ENCODE measurements at places on chromosomes 7 and 10.

- DNase-seq = no peak
Observed at GRCh38 chr7:153023194-153023592, 263.6 kb downstream of the ACTR3B start.

GRCh38 chr7:30708983-30709382, 26.7 kb upstream of the CRHR2 start:
- DNase-seq = no peak

- DNase-seq = peak; percentile 62
Observed at GRCh38 chr7:42071372-42072261, 165.4 kb downstream of the GLI3 start.

GRCh38 chr7:92973974-92974373, 137.6 kb upstream of the CDK6 start:
- no peak for DNase-seq

DNA sequence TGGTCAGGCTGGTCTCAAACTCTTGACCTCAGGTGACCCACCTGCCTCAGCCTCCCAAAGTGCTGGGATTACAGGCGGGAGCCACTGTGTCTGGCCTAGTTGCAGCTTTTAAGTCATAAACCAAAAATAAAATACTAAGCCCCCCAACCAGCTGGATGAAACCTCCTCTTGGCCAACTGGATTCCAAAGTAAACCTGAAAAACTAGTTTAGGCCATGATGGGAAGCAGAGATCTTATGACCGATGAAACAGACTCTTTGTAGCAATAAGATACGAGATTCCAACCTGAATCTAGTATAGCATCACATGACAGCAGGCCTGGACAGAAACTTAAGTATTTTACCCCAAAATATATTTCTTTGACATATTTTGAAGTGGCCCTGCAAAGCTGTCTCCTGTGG, 9.1 kb upstream of the MCM10 start:
- no peak for DNase-seq

GRCh38 chr10:106542461-106542860, 622.0 kb downstream of the SORCS1 start:
- DNase-seq = no peak

DNA sequence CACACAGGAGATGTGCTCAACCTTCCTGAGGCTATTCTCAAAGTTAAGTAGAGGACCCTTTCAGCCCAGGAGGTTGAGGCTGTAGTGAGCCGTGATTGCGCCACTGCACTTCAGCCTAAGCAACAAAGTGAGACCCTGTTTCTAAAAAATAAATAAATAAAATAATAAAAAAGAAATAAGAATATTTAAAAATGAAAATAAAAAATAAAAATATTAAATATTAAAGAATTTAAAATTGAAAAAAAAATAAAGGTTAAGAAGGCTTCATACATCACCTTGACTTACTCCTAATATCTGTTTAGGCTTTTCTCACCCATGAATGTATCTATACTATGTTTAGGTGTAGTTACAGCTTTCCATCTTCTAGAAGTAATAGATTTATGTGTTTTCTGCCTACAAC, 187.5 kb upstream of the AGK start:
- DNase-seq = no peak

DNA sequence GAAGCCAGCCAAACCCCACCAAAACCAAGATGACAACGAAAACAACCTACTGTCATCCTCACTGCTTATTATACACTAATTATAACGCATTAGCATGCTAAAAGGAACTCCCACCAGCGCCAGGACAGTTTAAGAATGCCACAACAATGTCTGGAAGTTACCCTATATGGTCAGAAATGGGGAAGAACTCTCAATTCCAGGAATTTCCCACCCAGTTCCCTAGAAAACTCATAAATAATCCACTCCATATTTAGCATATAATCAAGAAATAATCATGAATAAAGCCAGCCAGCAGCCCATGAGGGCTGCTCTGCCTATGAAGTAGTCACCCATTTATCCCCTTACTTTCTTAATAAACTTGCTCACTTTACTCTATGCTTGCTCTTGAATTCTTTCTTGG, 20.8 kb downstream of the MICU1 start:
- DNase-seq = no peak

DNA sequence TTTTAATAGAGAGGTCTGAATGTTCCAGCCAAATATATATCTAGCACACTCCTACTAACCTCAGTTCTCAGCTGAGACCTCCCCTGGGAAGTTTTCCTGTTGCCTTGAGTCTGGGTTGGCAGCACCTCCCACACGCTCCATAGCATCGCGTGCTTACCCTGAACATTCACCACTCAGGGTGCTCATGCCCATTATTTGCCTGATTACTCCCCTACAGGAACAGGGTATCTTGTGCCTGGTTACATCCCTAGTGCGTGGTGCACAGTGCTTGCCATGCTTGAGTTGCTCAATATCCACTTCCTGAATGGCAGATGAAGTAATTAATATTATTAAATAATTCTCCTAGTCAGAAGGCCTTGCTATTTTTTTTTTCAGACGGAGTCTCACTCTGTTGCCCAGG, 269.9 kb upstream of the IMMP2L start:
- no peak for DNase-seq

- no peak for DNase-seq
Observed at GRCh38 chr10:110667620-110668343, 23.6 kb downstream of the RBM20 start.

- no peak for DNase-seq
Observed at GRCh38 chr7:67348171-67348570, 351.5 kb downstream of the TYW1 start.

GRCh38 chr7:18191862-18192625, 164.4 kb upstream of the PRPS1L1 start:
- DNase-seq = no peak

DNA sequence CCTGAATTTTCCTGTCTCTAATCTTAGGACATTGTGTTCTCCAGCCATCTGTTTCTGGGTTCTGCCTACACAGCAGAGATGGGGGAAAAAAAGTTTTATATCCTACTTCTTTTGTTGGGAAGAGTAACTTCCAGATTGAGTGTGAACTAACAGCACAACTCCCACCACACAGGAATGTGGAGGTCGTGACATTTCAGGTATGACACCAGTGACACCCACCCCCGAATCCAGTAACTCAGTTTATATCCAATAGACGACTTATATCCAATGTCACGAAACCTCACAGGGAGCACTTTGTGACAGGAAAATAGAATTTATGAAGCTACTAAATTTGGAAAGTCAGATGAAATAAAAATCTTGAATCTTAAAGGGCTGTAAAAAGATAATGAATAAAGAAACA, 211.9 kb upstream of the GRM3 start:
- no peak for DNase-seq

- no peak for DNase-seq
Observed at GRCh38 chr7:113084496-113085172, 2.0 kb downstream of the GPR85 start.

DNA sequence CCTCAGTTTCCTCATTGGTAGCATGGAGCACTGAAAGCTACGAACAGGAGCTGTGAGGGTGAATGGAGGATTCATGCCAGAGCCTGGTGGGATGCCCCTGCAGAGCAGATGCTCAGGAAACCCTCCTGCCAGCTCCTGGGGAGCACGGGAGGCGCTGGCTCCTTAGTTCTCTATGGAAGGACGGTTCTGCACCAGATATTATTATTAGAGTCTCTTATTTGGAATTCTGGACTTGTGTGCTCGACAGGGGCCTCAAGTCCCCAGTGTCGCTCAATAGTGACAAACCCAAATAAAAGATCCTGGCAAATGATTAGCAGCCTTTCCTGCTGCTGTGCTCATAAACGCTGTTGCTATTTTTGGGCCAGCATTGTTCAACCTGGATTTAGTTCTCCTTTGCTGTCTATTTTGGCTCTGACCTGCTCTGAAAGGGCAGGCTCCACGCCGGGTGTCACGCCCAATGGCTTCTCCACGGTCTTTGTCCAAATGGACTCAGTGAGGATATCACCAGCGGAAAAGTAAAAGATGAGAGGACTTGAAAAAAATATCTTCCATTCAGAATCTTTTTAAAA, 23.0 kb upstream of the KLF6 start:
- DNase-seq = no peak

DNA sequence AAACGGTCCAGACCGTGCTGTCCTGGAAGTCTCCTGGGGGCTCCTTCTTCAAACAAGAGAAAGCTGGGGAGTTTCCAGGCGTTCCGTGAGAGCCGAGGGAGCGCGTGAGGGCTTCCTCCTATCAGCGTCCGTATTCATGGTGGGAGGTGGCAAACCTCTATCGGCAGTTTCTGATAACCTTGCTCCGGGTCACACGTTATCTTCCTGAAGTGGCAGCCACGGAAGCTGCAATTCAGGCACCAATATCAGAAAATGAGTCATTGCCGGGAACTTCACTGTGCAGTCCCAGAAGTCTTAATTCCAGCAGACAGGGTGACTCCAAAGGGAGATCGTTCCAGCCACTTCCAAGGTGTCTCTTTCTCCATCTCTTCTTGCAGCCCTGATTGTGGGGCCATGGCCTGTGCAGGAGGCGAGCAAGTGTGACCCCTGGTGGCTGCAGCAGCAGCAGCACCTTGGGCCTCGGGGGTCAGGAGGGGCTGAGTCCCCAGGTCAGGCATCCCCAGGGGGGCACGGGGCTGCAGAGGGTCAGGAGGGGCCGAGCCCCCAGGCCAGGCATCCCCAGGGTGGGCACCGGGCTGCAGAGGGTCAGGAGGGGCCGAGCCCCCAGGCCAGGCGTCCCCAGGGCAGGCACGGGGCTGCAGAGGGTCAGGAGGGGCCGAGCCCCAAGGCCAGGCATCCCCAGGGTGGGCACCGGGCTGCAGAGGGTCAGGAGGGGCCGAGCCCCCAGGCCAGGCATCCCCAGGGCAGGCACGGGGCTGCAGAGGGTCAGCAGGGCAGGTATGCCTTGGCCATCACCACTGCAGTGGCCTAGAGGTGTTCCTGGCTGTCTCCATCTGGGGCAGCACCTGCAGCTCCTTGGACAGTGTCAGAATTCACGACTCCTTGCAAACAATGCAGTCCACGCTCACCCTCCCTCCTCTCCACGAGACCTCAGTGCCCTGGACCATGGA, 538.7 kb downstream of the DNAJB6 start:
- no peak for DNase-seq

DNA sequence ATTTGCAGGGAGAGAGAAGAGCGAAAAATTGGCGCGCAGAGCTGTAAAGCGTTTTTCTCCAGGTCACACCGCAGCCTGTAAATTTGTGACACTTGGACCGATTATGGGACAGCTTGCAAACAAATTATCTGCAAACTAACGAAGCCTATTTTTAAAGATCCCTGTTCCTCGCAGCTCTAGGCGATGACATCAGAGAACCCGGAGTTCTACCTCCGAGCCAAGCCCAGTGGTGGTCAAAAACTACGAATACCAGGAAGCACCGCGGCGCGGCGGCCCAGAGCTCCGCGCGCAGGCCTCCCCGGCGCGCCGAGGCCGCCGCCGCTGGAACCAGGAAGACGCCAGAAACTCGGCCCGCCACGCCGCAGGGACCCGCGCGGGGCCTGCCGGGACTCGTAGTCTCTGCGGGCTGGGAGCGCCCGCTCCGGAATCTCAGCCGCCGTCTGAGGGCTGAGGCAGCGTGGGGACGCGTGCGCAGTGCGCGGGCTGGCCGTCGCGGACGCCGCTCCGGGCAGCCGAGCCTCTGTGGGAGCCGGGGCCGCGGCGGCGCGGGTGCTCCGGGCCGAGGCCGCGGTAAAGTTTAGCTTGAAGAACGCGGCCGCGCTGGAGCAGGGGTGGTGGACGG, at the start of gene PLEKHA1:
Gene PLEKHA1, plus strand, starts transcription at position 472 of the 622 bp plus-strand sequence. CDS start 18,493 bp downstream, outside the sequence.
- DNase-seq = peak; percentile 65

DNA sequence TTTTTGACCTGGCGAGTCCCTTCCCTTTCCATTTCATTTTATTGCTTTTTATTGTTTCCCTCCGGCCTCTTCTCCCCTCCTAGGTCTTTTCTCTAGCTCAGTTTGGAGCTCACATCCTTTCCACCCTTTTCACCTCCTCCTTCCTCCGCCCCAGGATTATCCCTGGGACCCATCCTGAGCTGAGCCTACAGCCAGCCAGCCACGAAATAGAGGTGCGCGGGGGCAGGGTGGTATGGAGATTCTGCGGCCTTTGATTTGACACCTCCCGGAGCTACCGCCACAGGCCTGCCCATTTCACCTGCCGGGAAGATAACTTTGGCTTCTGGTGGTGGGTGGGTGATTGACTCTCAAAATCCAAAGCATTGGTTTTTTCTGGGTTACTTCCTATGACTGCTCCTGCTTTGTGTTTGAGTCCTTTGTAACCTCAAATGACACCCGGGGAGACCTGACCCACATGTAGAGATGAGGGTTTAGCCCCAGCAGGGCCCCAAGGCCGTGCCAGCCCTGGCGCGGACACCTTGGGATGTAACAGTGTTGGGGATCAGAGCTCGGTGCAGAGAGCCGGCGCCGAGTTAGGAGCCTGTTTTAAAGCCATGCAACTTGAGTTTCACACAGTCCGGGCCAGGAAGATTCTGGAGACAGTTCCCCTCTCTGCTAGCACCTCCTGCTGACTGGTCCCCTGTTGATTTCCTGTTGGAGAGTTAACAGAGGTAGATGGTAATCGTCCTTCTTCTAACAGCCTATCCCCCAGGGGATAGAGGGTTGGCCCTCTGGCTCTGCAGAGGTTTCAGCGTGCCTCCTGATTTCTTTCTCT, 1.5 kb downstream of the DUSP5 start:
- DNase-seq = no peak

DNA sequence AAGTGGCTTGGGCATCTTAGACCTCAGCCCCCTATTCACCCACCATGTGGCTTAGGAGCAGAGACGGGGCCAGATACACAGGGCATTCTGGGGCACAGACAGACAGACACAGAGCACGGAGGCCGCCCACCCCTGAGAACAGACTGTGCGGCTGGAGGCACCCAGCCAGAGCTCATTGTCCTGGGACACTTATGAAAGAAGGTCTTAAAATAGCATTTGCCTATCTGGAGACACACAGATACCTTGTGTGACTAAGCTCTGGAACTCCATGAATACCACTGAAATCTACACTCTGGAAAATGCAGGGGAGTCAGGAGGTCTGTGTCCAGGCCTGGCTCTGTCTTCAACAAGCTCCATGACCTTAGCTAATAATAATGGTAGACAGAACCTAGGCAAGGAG, 41.4 kb upstream of the ADO start:
- DNase-seq = no peak

- no peak for DNase-seq
Observed at GRCh38 chr10:68625316-68625921, 65.3 kb downstream of the TET1 start.

GRCh38 chr10:112131996-112132395, 51.6 kb downstream of the GPAM start:
- no peak for DNase-seq

DNA sequence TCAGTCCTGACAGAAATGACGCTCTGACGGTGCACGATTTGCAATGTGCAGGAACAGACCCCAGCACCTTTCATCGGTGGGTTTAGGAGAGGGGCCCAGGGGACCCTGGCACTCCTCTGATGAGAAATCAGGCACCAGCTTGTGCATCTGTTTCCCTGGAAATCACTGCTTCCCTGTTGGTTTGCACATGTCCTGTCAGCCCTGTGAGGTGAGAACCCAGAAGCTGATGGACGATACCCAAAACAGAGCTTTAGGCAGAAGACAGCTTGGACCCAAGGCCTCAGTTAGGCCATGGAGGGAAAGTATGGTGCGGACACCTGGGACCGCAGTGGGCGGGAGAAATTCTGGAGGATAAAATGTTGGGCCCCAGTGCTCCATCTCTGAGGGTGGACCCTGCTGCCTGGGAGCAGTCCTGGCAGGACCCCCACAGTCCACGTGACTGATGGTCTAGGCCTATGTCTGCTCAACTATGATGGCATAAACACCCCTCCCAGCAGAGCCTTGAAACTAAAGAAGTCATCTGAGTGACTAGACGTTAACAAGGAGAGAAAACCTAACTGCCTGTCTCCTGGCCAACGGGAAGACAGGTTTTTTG, 242.8 kb downstream of the PTPRN2 start:
- no peak for DNase-seq

GRCh38 chr7:831596-832166, 595 bp upstream of the SUN1 start:
- peak; percentile 80 for DNase-seq

Measured in retinal pigment epithelial cell (primary cell).